ENCODE measurements at places on chromosomes 2 and 18. TPM values are rescaled to one million over a fixed set of nuclear protein-coding genes. Genes with fewer than 3 reads are reported as not detected.

TP53I3 gene
- 69.5 TPM for total RNA-seq

MARS2 gene
- 9.9 TPM for total RNA-seq

DLGAP1 gene
- total RNA-seq, result 0.95 TPM

DNA sequence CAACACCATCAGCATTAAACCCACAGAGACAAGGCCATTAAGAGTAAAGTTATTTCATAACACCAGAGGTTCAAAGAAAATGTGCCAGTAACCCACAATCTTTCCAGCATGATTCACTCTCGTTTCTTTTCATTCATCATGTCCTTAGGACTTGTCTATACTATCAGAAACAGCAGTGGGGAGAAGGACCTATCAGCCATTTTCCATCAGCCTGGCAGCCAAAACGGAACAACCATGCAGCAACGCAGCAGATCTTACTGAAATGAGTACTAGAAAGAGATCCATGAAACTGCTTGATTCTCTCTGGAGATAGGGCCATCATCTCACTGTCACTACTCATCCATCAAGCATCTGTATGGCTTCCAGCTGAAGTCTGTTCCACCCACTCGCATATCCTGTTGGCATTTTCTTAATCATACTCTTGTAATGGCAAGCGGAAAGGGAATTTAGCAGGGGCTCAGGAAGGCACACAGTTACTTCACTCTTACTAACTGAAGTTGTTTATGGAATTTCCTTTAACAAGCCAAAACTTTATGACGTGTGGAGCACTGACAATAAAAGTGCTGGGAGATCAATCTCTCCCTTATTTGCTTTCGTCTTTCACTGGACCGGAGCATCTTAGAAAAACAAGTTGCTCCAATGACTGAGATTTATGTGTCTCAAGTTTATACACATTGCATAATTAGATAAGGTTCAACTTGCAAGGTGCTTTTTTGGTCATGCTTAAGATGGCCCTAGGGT, 69.7 kb downstream of the EPHA4 start:
- DNase-seq, result no peak
- H3K27me3 ChIP-seq, result no peaks in the 10 kb centered on the region
- no peak overlapping the region for H3K4me3 ChIP-seq
- no peaks in the 10 kb centered on the region for H3K36me3 ChIP-seq
- no peaks in the 10 kb centered on the region for H3K4me1 ChIP-seq
- no peak overlapping the region for H3K27ac ChIP-seq

GRCh38 chr2:200577027-200577426, 8.8 kb upstream of the AOX1 start:
- no peak overlapping the region for H3K27ac ChIP-seq
- DNase-seq, result no peak
- H3K4me3 ChIP-seq, result no peak overlapping the region
- no peaks in the 10 kb centered on the region for H3K27me3 ChIP-seq

- no peaks in the 10 kb centered on the region for H3K4me1 ChIP-seq
- H3K27ac ChIP-seq, result no peak overlapping the region
- no peaks in the 10 kb centered on the region for H3K27me3 ChIP-seq
- no peaks in the 10 kb centered on the region for H3K36me3 ChIP-seq
Observed at GRCh38 chr2:188142636-188143295, 148.9 kb upstream of the GULP1 start.

DNA sequence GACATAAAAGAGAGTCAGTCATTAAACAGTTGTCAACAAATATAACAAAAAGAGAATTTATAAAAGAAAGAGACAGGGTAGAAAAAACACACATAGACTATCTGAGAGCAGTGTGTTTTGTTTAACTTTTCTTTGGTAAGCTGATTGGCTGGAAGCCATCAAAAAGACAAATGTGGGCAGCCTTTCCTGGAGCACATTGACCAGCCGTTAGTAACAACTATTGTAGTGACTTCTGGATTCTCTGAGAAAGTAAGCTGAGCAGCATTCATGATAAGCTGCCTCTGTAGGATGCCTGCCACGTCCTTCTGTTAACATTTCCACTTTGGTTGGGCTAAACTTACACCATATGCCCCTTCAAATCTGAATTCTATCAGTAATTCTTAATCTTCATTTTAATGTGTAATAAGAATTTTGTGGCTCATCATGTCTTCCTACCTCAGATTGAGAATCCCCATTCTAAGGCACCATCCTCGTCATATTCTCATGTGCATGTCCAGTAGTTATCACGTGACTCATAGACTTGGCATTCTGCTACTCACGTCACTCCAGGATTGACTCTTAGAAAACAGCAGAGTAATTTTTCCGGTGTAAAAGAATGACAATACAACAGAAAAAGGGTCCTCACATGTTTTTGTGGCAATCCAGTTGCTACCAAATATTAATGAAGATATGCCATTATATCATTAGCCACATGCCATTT, 43.4 kb upstream of the DNAJC10 start:
- H3K27ac ChIP-seq, result no peak overlapping the region
- DNase-seq, result no peak
- H3K4me3 ChIP-seq, result no peak overlapping the region
- no peaks in the 10 kb centered on the region for H3K36me3 ChIP-seq
- H3K4me1 ChIP-seq, result no peaks in the 10 kb centered on the region

DNA sequence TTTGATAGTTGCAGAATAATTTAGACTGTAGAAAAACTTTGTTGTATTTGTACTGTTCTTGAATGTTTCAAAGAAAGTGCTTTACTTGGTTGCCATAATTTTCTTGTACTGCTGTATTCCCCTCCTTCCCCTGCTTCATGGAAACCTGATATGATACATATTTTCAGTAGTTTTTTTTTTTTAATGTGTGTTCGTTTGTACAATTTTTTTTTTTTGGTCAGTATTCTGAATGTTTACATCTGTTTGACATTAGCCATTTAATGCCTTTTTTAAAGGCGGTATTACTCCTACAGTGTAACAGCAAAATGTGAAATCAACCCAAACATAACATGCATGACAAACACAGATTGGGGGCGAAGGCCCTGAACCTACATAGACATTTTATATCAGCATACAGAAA, 172.3 kb downstream of the ASXL3 start:
- no peaks in the 10 kb centered on the region for H3K27me3 ChIP-seq
- no peak for DNase-seq
- no peak overlapping the region for H3K27ac ChIP-seq

- peak overlapping the region; percentile 96 for H3K27ac ChIP-seq
- no peaks in the 10 kb centered on the region for H3K27me3 ChIP-seq
- peak; percentile 65 for DNase-seq
- peak overlapping the region; percentile 92 for H3K4me3 ChIP-seq
Observed at GRCh38 chr2:43218702-43219382, 7.6 kb downstream of the ZFP36L2 start.

DNA sequence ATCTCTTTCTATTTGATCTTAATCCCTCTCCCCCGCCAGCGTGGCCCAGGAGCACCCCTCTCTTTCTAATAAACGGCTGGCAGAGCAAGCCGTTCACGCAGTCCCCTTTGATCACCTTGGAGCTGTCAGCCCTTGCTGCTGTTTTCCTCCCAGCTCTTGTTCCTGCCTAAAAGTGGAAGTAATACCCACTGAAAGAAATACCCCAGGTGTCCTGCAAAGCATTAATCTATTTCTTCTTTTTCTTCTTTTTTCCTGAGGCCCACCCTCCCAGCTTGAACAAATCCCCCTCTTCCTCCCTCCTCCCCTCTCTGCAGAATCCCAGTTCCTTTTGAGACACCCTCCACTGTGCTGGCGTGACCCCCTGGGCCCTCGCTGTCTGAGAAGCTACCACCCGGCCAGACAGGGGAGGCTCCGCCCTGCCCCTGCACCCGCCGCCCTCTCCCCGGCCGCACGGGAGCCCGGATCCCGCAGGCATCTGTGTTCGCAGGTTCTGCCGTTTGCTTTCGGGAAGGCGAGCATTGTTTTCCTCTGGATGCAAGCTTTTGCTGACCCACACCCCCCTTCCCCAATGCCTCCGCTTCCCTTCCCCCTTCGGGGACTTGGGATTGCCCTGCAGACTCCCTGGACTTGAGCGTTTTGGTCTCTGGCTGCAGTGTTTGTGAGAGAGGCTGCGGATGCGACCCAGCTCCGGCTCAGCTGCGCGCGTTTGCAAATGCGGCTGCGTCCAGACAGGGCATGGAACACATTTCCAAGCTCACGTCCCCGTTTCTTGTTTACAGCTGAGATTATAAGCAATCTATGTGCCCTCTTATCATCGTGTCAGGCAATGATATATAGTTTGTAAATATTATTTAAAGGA, 631.5 kb downstream of the NYAP2 start:
- peaks cover 7% of the 10 kb centered on the region for H3K4me1 ChIP-seq
- peak overlapping the region; percentile 40 for H3K4me3 ChIP-seq
- no peaks in the 10 kb centered on the region for H3K27me3 ChIP-seq
- H3K36me3 ChIP-seq, result no peaks in the 10 kb centered on the region
- no peak overlapping the region for H3K27ac ChIP-seq

Measured in esophagus squamous epithelium (tissue), 5 donors.